ENCODE measurements at places on chromosomes 12 and 14. TPM values are rescaled to one million over a fixed set of nuclear protein-coding genes. Genes with fewer than 3 reads are reported as not detected.

The KRT72 gene
- total RNA-seq: 0.65 TPM

The RNASE7 gene
- not detected for total RNA-seq

The KCTD10 gene
- 34.8 TPM for total RNA-seq

The SERPINA9 gene
- not detected for total RNA-seq

The DPPA3 gene
- total RNA-seq: not detected

DNA sequence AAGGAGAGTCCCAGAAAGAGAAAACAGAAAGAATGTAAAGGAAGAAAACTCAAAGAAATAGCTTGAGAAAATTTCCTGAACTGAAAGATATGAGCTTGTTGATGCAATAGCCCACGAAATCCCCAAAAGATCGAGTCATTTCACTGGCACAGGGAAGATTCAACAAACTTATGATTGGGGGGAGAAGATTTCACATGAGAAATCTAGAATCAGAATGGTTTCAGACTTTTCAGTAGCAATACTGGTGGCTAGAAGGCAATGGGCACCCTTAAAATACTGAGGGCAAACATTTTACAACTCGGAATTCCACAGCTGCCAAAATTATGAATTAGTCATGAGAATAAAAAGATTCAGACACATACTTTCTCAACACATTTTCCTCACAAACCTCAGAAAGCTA, 8.9 kb upstream of the KRT7 start:
- DNase-seq: no peak

DNA sequence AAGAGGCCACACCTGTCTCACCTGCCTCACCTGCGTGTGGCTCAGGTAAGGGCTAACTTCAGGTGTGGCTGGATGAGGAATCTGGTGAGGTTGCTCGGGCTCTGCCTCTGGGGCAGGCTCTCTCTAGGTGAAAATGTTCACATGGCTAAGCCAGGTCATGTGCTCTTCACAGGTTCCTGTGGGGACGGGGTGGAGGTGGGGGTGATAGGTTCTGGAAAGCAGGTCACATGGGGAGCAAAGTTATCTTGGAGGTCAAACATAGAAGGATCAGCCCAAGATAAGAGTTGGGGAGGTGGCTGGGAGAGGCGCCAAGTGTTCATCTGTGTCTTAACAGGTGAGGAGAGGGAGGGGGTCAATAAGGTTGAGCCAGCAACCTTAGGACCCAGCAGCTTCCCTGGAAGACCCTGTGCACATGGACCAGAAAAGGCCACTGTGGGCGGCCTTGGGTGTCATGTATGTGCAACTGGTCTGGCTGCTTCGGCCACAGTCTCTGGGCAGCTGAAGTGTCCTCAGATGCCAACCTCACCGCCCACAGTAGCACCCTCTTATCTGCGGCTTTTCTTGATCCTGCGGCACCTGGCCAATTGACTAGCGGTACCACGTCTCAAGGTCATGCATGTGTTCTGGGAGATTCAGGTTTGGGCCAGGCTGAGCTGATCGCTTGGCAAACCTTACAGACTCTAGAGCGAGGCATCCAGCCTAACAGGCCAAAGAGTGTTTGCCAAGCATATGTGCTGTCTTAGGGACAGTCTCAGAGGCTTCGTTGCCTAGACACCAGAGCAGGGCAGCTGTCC, 60.5 kb downstream of the CACNA1C start:
- DNase-seq: no peak

- no peak for DNase-seq
These were observed 1.4 kb upstream of the FBXL14 start for GRCh38 chr12:1595690-1596347.

DNA sequence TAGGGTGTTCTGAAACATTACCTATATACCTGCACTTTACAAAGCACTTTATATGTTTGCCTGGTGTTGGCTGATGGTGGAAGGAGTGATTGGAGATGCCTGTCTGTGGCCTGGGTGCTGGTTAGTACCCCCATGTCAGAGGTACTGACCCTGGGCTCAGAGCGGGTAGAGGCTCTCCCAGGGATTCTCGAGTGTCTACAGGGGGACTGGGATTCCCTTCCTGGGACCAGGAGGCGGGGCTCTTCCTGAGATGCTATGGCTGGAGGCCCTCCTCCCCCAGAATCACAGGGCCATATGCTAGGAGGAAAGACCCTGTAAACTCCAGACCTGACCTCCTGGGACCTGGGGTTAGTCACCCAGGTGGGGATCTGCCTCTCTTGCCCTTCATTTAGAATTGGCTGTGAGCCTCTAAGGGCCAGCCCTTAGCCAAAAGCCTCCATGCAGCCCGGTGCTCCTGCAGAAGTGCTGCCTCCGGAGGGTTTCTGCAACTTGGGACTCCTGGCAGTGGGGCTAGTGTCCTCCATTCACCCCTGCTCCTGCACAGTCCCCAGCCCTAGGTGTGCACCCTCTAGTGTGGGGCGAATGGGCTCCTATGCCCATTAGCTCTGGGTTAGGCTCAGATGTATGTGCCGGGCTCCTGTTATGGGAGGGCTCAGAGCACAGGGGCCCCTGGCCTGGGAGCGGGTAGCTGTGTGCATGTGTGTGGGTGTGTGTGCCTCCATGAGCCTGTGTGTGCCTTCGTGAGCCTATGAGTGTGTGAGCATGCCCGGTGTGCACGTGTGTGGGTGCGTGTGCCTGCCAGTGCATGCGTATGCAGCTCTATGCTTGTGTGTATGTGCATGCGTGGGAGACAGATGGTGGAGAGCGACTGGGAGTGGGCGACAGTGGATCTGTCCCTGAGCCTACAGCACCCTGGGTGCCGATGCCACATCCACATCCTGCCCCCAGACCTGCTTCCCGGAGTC, 36.6 kb downstream of the RTL1 start:
- peak; percentile 11 for DNase-seq

DNA sequence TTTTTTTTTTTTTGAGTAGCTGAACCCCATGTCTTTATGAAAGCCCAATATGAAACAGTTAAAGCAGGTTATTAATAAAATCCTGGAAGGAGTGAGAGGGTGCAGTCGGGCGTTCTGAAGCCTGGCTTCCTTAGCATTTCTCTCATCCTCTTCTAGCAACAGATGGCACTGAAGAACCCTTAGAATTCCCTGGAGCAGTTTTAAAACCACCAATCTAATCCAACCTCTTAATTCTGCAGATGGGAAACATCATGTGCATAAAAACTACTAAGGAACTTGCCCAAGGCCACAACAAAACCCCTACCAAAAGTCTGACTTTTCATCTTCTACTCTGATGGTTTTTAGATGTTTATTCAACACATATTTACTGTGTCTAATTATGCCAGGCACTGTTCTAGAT, 25.2 kb downstream of the PRDM4 start:
- no peak for DNase-seq

DNA sequence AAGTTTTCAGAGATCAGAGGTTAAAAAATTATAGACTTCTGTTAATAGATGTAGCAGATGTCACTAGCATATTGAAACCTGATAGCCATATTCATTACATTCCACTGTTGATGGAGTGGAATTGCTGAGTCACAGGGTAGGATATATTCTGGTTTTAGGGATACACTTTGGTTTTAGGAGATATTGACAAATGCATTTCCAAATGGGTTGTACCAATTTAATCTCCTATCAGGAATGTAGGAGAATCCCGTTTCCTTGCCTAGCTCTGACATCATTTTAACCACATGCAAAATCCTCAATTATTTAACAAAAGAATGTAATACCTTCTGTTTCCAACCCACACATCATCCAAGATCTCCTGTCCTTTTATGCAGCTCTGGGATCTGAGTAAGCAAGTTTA, 30.7 kb upstream of the ESR2 start:
- no peak for DNase-seq

DNA sequence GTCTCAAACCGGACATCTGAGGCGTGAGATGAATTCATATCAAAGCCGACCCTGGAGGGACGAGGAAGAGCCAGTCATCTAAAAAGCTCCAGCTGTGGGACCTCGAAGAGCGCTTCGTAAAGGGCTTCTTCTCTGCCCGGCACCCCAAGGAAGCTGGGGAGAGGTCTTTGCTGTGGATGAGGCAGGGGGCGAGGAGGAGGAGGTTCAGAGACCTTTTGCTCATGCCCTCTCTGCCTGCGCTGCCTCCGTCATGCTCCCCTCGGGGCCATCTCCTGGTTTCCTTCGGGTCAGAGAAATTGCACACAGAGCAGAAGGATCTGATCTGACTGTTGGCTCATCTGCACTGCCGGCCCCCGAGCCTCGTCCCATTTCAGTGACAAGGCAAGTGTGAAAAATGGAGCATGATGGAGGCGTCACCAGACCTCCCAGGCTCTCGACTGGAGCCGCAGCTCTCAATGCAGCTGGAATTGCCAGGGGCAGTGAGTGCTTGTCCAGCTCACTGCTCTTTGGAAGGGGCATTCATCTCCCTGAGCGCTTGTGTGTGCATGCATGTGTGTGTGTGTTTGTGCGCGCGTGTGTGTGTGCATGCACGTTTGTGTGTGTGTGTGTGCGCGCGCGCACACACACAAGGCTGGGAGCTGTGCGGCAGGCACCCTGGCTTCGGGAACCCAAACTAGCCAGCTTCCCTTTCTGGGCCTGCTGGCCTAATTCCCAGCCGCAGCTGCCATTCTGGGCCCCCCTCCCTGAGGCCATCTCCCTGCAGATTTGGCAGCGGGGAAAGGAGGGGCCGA, 9.2 kb downstream of the CABP1 start:
- DNase-seq: no peak

DNA sequence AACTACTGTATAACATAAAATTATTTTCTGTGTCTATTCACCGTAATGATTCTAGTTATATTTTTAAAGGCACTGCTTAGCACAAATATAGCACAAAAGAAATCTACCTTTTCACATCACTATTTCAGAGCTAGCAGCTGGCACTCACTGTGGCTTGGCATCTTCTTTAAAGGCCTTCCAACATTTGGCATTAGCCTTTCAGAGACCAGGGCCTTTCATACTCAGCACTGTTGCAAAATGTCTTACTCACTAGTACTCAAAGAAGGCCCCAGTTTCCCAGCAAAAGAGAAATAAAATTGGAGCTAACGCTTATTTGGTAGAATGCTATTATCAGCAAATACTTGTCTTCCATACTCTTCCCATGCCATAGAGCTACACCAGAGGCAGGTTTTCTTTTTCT, 238.4 kb downstream of the MED13L start:
- no peak for DNase-seq

GRCh38 chr14:67703997-67704396, 2.3 kb downstream of the RDH12 start:
- no peak for DNase-seq

DNA sequence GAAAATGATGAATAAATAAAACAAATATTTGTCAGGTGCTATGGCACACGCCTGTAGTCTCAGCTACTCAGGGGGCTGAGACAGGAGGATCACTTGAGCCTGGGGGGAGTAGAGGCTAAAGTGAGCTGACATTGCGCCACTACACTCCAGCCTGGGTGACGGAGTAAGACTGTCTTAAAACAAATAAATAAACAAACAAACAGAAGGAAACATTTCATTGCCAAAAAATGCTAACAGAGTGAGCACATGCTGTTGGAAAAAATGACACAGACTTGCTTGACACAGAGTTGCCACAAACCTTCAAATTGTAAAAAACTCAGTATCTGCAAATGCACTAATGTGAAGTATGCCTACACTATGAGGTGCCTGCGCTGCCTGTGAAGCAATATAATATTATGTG, 50.8 kb upstream of the AP4S1 start:
- no peak for DNase-seq

- DNase-seq: no peak
These were observed 234.7 kb downstream of the ADGRD1 start for GRCh38 chr12:131188131-131189050.

GRCh38 chr14:24238527-24239037, 3.8 kb downstream of the TINF2 start:
- no peak for DNase-seq

DNA sequence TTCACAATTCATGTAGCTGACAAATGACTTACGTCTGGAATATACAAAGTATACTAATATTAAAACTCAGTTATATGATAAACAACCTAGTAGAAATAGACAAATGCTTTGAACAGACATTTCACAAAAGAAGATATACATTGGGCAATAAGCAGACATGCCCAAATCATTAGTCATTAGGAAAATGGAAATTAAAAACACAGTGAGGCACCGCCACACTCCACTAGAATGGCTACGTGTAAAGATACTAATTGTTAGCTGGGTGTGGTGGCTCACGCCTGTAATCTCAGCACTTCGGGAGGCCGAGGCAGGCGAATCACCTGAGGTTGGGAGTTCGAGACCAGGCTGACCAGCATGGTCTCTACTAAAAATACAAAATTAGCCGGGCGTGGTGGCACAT, 248.9 kb upstream of the TMEM132C start:
- DNase-seq: no peak

- DNase-seq: no peak
These were observed 312.1 kb downstream of the SEC23A start for GRCh38 chr14:38790916-38791315.

DNA sequence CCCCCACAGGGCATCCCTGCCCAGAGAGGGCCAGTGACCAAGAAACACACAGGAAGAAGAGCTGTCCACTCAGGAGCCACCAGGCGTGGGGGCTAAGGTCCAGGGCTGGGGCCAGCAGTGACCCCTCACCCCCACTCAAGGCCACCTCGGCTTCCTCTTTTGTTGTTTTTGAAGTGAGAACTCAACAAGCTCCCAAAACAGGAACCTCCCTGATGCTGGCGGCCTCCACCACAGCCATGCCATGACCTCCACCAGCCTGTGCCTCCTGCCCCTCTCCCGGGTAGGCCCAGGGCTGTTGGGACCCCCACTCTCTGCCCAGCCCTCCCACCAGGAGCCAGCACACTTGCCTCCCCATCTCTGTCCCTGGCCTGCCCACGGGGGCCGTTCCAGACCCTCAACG, 7.8 kb downstream of the AKT1 start:
- DNase-seq: no peak
